ENCODE measurements at places on chromosomes 7 and 10.

- DNase-seq, result no peak
These were observed 141.9 kb downstream of the ADK start for GRCh38 chr10:74292871-74293427.

- DNase-seq, result no peak
These were observed 465.6 kb upstream of the IGFBP3 start for GRCh38 chr7:46386428-46387399.

GRCh38 chr10:61542596-61542995 lies 89.4 kb upstream of the TMEM26 start:
- no peak for DNase-seq

DNA sequence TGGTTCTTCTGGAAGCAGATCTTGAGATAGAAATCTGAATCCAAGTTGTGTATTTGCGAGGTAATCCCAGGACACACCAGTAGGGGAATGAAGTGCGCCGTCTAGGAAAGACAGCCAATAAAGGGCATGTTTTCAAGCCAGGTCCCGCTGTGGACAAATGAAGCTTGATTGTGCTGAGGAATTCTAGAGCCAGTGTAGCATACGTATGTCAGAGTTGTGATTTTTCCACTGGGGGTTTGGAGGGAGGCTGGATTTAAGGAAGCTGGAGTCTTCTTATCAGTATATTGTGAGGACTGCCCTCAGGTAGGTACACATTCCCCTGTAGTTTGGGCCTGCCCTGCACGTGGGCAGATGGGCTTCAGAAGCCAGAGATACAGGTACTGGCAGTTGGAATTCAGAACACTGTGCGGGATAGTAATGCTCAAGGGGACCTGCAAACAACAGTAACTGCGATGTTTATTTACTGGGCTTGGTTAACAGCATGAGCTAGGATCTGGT lies 50.9 kb downstream of the GALNT11 start:
- no peak for DNase-seq

DNA sequence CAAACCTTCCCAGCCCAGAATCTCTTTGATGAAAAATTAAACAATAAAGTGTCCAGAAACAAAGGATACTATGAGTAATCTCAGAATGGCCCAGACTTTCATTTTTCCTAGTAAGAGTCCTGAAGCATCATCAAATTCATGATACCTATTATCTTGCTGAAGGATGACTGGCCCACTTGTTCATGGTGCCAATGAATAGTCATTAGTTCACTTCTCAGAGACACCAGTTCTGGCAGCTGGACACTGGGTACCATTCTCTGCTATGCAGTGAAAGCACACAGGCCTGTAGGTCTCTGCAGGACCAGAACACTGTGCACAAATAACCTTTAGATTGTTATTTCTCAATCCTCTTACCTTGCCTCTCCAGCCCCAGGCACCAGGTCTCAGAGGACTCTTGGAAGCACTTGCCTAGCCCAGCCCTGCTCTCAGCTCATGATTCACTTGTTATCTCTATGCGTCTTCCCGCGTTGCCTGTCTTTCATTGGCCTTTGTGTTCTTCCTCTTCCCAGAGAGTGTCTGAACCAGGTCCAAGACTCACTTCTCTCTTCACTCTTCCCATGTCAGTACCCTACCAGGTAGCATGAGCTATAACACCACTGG lies 98.1 kb upstream of the AGBL3 start:
- no peak for DNase-seq

GRCh38 chr7:16712916-16713315 lies 40.6 kb upstream of the TSPAN13 start:
- no peak for DNase-seq

Measured in stimulated activated naive CD8-positive, alpha-beta T cell treated with anti-CD3 and anti-CD28 coated beads, Interleukin-15, amount 100 ng/mL, for 72 hours (primary cell).